Suppressor macrophage (primary cell): ENCODE measurements at places on chromosomes 2 and 18.

DNA sequence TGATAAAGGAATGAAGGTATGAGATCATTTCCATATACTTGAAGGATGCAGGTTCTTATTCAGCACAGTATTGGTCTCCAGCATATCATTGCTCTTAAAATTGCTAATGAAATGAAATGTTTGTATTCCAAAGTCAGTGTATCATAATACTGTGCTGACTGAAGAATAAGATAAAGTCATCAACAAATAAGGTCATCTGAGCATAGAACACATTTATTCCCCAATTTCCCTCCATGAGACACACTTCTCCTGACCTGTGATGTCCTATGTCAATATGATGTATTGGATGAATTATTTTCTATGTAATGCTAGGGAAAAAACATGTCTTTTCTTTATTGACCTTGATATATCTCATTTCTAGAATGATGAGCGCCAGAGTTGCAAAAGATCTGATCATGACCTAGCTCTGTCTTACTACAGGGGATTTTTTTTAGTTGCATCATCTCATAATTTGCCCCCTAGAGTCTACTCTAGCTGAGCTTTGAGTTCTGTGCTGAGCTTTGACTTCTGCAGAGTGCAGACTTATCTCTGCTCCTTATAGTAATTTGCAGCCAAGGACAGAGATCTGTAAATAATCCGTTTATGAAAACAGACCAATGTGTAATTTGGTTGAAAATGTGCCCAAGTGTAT lies 859.8 kb downstream of the TRIB2 start:
- no peak for DNase-seq

- peak; percentile 50 for DNase-seq
These were observed 916 bp downstream of the TNFRSF11A start for GRCh38 chr18:62325806-62326645.

GRCh38 chr2:68319398-68320117 lies at the start of gene CNRIP1:
TSS of gene CNRIP1 (minus strand) at chr2:68319949. CDS start at chr2:68319400, 549 bp downstream.
- peak; percentile 68 for DNase-seq

DNA sequence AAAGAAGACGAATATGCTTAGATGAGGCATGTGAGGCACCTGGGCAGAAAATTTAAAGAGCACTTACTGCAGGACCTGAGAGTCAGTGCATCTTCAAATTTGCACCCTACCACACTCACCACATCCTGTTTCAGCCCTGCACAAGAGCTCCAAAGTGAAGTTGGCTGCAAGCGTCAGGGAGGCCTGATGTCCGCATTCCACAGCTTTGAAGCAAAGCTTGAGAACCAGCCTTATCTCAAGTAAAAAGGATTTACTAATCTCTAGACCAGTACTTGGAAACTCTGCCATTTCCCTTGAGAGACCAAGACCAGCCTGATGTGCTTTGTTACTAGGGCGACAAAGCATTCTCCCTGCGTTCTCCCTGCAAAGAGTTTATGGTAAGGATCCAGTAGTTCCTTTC lies 3.4 kb upstream of the ASNSD1 start:
- DNase-seq: no peak

DNA sequence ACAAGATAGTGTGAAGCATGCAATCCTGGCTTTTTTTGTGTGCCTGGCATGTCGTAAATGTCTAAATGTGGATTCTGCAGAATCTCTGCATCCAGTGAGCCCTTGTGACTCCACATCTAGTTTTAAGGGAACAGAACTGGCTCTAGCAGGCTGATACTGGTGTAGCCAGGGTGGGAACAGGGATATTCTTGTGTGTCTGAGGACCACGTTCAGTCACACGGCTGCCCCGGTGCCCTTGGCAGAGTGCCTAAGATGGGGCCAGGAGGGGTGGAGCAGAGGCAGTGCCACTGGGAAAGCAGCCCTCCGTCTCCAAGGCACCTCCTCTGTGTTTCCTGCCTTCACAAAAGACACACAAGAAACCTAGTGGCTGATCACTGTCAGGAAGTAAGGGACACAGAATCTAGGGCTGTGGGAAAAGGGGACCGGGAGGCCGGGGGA lies 91.5 kb upstream of the PARD3B start:
- DNase-seq: no peak

DNA sequence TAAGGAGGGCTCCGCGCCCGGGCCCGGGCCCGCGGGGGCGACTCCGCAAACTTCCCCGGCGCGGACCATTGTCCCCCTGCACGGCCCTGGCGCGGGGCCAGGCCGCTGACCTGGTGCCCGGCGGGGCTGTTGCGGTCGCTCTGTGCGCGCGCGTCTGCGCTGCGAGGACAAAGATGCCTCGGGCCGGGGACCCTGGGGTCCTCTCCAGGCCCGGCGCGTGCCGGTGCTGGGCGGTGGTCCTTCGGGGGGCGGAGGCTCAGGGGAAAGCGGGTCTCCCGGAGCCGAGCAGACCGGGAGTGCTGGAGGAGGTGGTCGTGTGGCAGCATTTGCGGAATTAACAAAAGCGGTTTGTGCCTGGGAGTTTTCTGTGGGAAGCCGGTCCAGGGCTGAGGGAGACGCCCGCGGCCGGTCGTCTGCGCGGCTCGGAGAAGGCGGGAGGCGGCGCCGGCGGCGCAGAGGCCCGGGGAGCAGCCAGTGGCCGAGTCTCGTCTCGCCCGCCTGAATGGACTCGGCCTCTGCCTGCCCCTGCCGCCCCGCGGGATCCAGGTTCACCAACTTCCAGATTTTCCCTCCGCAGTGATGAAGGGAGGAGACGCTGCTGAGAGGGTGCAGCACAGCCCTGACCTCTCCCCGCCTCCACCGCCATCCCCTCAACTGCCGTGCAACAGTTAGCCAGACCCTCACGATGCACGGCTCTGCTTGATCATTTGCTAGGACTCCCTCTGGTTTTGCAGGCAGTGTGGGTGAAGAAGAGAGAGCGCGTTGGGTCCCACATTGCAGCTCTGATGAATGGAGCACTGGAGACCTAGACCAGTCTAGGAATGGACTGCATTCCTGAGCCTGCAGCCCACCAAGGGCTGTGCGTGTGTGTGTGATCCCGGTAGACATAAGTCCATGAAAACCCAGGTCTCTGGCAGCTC lies 705 bp downstream of the EFR3B start:
- peak; percentile 27 for DNase-seq

DNA sequence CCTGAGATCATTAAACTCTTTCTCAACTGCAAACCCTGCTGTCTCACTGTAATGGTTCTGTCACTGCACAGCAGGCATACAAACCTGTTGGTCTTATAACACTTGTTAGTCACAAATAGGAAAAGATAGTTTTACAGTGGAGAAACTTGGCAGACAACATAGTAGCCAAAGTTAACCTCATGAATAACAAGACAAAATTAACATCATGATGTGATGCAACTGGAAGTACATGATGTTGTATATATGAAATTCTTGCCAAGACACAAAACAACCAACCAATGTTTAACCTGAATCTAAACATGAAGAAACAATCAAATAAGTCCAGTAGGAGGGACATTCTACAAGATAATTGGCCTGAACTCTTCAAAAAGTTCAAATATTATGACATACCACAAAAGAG lies 189.3 kb downstream of the RNF152 start:
- DNase-seq: no peak

DNA sequence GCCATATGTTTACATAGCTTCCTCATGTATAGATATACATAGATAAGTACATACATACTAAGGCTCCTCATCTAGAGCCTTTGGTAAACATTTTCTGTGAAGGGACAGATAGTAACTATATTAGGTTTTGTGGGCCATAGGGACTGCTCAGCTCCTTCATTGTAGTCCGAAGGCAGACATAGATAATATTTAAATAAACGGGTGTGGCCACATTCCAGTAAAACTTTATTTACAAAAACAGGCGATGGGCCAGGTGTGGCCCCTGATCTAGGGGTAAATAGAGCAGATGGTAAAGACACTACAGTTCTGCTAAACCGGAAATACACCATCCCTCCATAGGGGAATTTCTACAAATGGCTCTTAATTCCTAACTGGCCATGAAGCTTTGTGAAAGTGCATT lies 7.3 kb downstream of the COQ10B start:
- no peak for DNase-seq

GRCh38 chr2:170101789-170102188 lies 76.2 kb upstream of the MYO3B start:
- DNase-seq: no peak

GRCh38 chr18:7452331-7452730 lies 114.8 kb upstream of the PTPRM start:
- DNase-seq: peak; percentile 65

GRCh38 chr2:54634564-54635511 lies 88.6 kb upstream of the EML6 start:
- DNase-seq: peak; percentile 76

GRCh38 chr18:39494211-39494896 lies 1928.8 kb upstream of the CELF4 start:
- DNase-seq: no peak

DNA sequence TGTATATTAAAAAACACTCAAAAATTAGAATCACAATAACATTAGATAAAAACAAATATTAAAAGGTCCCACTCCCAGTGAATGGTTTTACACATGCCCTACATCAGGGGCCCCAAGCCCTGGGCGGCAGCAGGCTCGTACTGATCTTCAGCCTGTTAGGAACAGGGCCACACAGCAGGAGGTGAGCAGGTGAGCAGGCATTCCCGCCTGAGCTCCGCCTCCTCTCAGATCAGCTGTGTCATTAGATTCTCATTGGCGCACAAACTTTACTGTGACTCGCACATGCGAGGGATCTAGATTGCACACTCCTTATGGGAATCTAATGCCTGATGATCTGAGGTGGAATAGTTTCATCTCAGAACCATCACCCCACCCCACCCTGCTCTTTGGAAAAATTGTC lies 74.2 kb downstream of the MBD2 start:
- no peak for DNase-seq

GRCh38 chr18:23835506-23835905 lies 146.3 kb downstream of the LAMA3 start:
- peak; percentile 78 for DNase-seq

- DNase-seq: no peak
These were observed 54.5 kb downstream of the USP37 start for GRCh38 chr2:218513676-218514075.

GRCh38 chr2:212117926-212118325 lies 420.7 kb downstream of the ERBB4 start:
- DNase-seq: no peak

DNA sequence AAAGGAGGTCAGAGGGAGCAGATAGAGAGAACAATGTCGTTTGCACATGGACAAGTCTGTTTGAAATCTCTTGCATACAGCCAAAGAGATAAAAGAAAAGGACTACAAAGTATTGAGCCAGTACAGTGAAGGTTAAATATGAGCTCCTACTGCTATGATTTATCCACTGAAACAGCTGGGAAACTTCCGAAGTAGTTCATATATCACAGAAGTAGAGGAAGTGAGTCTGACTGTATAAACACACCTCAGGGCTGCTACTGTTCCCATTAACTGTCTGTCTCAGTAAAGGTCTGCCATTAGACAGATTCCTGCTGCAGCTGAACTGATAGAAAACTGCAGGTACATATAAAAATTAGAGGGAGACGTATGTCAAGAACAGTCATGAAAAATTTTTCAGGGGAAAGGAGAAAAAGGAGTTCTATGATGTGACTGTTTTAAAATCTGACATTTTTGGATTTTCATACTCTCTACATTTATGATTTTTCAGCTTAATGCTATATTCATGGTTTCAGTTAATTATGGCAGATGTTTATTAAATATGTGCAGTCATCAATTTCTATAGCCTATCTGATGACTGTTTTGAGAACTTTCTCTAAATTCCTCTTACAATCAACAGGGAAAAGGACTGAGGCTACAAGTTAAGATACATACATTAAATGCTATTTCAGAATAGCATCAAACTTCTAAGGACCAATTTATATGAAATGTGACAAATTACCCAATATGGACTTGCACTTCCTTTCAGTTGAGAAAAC lies 364.7 kb downstream of the ERBB4 start:
- no peak for DNase-seq

GRCh38 chr2:219056896-219057708 lies 3.6 kb downstream of the IHH start:
- no peak for DNase-seq

DNA sequence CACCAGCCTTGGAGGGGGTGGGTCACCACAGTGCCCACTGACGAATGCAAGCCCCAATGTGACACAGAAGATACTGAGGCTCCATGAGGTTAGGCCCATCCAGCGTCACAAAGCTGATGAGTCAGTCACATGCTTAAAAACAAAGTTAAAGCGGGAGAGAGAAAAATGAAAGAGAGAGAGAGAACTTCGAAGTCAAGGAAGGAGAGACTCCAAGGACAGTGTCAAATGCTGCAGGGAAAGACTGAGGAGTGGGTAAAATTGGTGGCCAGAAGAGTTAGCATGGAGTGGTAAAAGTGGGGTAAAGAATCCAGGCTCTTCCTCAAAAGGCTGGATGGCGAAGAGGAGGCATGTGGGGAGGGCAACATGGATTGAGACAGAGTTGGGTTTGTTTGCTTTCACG lies 201.9 kb upstream of the CCDC150 start:
- no peak for DNase-seq

DNA sequence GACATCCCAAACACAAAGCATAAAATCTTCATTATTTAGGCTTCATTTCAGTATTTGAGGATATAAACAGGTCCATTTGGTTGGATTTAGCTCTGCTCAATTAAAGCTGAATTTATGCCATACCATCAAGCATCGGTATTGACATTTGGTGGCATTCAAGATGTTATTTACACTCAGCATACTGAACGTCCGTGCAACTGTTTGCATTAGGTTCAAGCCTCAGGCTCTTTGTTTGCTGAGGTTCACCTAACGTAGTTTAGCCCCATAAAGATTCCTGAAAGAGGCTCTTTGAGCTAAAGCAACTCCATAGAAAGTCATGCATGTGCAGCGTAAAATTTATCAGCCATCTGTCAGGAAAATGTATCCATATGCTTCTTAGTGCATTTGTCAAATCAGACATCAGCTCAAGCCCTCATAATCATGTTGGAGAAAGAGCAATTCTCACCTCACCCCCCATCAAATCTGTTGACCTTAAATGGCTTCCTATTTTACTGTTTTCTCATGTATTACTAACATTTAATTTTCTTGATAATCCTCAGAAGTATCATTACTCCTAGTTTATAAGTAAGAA lies 366.9 kb downstream of the EPHA4 start:
- no peak for DNase-seq

DNA sequence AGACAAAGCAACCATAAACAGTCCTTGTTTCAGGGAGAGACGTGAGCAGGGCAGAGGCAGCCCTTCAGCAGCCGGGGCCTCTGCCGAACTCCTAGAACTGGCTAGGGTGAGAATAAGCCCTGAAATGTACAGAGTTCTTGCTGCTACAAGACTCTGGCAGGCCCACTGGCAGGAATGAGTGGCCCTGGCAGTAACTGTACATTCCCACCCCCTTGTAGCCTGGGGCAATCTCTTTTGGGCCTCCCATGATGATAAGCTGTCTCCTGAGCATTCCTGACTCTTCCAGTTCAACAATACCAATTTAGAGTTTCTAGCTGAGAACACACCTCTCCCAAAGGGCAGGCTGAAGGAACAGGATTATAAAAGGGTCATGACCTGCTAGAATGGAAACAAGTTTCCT lies 54.3 kb downstream of the HAUS1 start:
- DNase-seq: no peak

DNA sequence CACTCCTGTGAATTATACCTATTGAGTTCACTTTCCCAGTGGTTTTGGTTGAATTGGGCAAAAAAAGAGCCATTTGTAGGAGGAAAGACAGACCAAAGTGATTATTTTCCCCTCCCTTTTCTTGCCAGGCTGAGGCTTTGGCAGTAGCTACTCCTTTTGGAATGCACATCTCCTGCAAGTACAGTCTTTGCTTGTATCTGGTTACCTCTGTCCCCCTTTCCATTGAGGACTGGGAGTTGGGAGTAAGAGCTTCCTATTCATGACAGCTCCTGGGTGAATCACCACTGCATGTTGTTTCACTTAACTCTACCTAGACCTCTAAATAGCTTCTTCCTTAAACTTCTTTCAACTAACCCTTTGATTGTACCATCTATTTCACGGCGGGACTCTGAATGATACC lies 695.3 kb upstream of the ZNF804A start:
- no peak for DNase-seq
